ENCODE measurements at places on chromosomes 3 and 15.
A peak's percentile ranks its signal among the peaks of the same experiment; 100 is the strongest.

GRCh38 chr3:77234004-77234403 lies 194.1 kb downstream of the ROBO2 start:
- no peak for DNase-seq

- peak; percentile 98 for DNase-seq
These were observed 49.7 kb downstream of the PDHB start for GRCh38 chr3:58383904-58384303.

DNA sequence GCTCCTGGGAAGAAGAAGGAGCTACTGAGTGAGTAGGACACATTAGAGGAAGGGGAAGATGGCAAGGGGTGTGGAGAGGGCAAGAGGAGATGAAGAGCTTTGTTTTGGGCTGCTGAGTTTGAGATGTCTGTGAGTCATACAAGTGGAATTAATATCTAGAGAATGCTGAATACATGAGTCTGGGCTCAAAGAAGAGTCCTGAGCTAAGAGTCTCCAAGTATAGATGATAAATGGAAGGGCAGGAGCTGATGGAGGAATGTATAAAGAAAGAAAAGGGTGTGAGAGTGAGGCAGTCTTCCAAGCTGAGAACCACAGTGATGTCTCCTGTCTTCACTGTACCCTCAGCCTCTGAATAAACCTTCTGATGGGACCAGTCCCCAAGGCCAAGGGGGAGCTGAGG lies 205.5 kb upstream of the MRPL3 start:
- peak; percentile 2 for DNase-seq

DNA sequence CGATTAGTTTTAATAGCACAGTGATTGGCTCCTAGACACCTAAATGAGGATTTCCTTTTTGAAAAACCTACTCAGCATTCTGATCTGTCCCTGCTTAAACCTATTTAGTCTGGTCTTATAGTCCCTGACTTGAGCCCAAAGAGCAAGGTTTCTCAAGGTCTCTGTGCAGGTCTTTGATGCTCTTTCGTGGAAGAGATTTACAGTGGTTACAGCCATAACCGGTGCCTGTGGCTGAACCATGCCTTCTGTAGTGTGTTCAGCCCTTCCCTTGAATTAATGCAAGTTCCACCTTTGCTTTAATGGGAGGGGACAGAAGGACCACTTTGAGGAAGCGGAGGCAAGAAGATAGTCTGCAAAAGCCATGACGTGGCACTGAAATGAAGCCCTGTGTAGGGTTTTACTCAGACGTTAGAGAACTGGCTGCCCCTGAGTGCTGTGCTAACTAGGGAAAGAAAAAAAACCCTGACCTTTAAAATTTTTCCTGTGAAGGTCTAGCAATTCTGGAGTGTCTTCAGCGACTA lies 43.0 kb downstream of the ZBTB38 start:
- DNase-seq = no peak
